ENCODE measurements at places on chromosomes 5 and 9. TPM values are rescaled to one million over a fixed set of nuclear protein-coding genes. Genes with fewer than 3 reads are reported as not detected.

Gene F12
- total RNA-seq = 39.4 TPM

Gene GABBR2
- 0.61 TPM for total RNA-seq

Gene STPG3
- total RNA-seq = not detected

Gene DDX4
- total RNA-seq = not detected

Gene DAB2
- 2.1 TPM for total RNA-seq

Gene KCTD16
- total RNA-seq = 2.6 TPM

DNA sequence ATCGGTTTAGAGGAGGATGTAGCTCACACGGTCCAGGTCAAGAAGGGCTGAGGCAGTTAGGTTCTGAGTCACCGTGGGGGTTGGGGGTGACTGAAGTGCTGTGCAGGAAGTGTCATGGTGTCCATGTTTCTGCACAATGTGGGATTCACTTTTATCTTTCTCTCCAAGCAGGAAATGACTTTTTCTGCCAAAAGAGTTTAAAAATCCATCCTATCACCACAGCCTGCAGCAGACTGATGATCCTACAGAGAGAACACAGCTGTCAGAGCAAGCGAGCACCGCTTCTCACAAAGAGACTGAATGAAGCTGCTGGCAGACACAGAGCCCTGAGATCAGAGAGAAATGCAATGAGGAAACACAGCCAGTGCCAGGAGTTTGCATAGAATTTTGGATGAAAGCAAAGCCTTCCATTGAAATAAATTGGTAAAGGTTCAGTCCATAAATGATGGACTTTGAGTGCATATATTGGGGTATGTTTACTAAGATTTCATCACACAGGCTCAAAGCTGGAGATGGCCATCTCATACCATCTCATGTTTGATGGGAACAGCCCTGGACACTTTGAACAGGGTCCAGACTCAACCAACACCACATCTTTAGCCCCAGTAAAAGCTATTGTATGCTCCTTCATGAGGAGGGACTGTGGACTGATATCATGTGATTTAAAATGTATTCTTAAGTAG, 213.9 kb upstream of the FBXL7 start:
- no peak for DNase-seq

- DNase-seq = no peak
These were observed 257.5 kb downstream of the AGTPBP1 start for GRCh38 chr9:85484235-85484634.

DNA sequence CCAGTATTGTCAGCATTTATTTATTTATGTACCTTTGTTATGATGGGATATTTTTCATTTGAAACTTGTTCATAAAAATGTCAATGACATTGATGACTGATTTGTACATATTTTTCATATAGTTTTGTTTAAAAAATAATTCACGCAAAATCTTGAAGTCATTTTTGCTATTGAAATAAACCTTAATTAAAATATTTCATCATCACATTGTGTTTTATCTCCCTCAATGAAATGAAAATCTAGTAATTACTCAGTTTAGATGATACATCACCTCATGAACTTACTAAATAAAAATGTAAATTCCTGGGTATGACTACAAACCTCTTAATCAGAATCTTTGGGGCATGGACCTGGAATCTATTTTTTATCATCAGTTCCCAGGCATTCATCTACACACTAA, 89.6 kb downstream of the OSMR start:
- DNase-seq = no peak

GRCh38 chr5:72067682-72068470, 39.4 kb upstream of the MAP1B start:
- peak; percentile 46 for DNase-seq

GRCh38 chr9:129351058-129351641, 173.1 kb upstream of the IER5L start:
- no peak for DNase-seq

Measured in Caki2 (cell line).